Stimulated activated CD4-positive, alpha-beta T cell treated with anti-CD3 and anti-CD28 coated beads, Interleukin-1b, Interleukin-23, amount 100 ng/mL, for 1 hour (primary cell): ENCODE measurements at places on chromosomes 12 and 14.

- no peak for DNase-seq
Measured at GRCh38 chr12:102479099-102479885, 1.1 kb downstream of the IGF1 start.

- no peak for DNase-seq
Measured at GRCh38 chr12:42299392-42300308, 26.2 kb downstream of the ZCRB1 start.

GRCh38 chr12:24586293-24586692 is 362.6 kb downstream of the BCAT1 start:
- DNase-seq = no peak

DNA sequence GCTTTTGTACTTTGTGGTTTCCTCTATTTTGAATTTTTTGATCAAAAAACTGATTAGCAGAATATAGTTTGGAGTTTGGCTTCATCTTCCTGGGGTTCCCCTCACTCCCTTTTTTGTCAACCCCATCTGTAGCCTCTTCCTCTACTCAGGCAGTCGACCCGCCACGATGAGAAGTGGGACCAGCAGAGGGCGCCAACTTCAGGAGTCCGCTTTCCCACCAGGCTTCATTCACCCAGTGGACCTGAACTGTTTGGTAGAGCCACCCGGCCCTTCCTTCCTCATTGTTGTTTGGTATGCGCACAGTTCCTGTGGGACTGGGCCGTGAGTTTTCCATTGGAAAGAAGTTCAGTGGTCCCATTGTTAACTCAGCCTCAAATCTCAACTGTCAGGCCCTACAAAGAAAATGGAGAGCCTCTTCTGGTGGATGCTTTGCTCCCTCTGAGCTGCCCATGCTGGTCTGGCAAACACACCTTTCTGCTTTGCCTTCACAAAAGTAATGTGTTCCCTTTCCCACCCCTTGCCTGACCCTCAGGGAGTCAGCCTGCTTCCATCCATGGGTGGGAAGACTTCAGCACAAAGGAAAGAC is 21.7 kb downstream of the TMBIM6 start:
- DNase-seq = peak; percentile 45
